WTC11 (cell line): ENCODE measurements at places on chromosomes 13 and 19.
A peak's percentile ranks its signal among the peaks of the same experiment; 100 is the strongest.

- no peak for DNase-seq
These were observed 4.1 kb downstream of the TLE5 start for GRCh38 chr19:3058009-3058820.

- DNase-seq: peak; percentile 23
These were observed 446 bp upstream of the ZNF83 start for GRCh38 chr19:52638601-52639000.

- DNase-seq: no peak
These were observed 171.1 kb downstream of the UGGT2 start for GRCh38 chr13:95882121-95882520.

GRCh38 chr19:49403404-49404187 lies 15.5 kb downstream of the KASH5 start:
- DNase-seq: peak; percentile 81
